ENCODE measurements at places on chromosomes 5 and 9. TPM values are rescaled to one million over a fixed set of nuclear protein-coding genes. Genes with fewer than 3 reads are reported as not detected.

FUT7 gene
- total RNA-seq: not detected

DND1 gene
- total RNA-seq: 0.30 TPM

NR4A3 gene
- 0.30 TPM for total RNA-seq

SPOUT1 gene
- total RNA-seq: 16.0 TPM

CDC20B gene
- total RNA-seq: not detected

GDNF gene
- 1.2 TPM for total RNA-seq

PAEP gene
- total RNA-seq: not detected

TPD52L3 gene
- not detected for total RNA-seq

All from smooth muscle cell of the umbilical artery (primary cell).